Hippocampal formation (tissue), 2 donors: ENCODE measurements at places on chromosomes 7 and 10.

DNA sequence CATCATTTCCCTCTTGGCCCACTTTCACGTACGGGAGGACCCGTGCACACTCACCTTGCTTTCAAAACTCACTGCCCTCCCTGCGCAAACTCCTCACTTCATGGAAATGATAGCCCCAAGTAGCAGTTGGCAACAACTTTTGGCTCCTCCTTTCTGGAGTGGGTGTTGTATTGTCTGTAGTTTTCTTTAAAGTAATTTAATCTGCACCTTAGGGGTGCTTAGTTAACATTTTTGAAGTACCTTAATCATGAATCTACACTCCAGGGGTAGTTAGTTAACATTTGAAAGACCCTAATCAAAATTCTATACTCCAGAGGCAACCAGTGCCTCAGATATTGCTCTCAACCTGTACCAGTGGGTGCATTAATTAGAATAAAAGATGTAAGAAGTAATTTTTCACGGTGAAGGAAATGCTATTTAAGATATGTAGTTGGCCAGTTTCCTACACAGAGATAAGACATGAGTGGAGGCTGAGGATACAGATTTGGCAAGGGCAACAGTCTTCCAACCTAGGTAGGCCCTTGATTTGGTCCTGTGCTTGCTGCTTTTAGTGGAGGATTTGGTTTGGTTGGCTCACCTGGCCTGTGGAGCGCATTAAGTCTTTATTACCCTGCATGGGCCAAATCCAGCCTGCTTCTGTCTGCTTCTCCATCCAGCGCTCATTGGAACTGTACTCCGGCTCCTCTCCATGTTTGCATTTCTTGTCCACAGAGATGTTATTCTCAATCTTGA, 93.0 kb downstream of the EXOC4 start:
- DNase-seq = no peak

GRCh38 chr7:131502810-131503508, 53.5 kb downstream of the PODXL start:
- no peak for DNase-seq

GRCh38 chr7:25557930-25558329, 329.6 kb upstream of the NPVF start:
- DNase-seq = no peak

GRCh38 chr7:95772298-95772770, at the start of gene DYNC1I1:
Gene DYNC1I1 (plus strand): TSS chr7:95772554. CDS start chr7:95804730, 32,176 bp downstream.
- DNase-seq = peak; percentile 54
